ENCODE measurements at places on chromosomes 2 and 18.

GRCh38 chr2:26039603-26040323 is 5.9 kb downstream of the RAB10 start:
- no peak for DNase-seq

GRCh38 chr2:197069958-197070357 is 143.5 kb upstream of the PGAP1 start:
- no peak for DNase-seq

GRCh38 chr2:37635504-37636380 is 35.7 kb downstream of the CDC42EP3 start:
- DNase-seq, result peak; percentile 66

- DNase-seq, result no peak
Observed at GRCh38 chr18:26919627-26920026, 54.1 kb upstream of the AQP4 start.

DNA sequence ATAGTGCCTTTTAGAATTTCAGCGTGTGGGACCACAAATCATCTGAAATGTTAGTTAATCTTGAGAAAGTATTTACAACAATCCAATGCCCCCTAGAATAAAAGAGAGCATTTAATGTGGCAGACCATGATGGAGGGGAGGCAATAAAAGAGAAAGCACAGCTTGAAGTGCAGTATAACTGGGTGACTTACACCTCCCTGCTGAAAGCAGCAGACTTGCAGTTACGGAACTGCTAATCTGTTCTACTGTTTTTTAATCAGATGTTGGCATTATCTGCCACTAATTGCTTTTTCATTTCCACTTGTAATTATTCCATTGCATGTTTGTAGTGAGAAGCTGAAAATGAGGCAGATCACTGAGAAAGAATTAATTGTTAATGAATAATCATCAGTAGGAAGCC is 130.5 kb upstream of the ITGA4 start:
- no peak for DNase-seq

- DNase-seq, result no peak
Observed at GRCh38 chr18:77093586-77093985, 39.0 kb downstream of the MBP start.

DNA sequence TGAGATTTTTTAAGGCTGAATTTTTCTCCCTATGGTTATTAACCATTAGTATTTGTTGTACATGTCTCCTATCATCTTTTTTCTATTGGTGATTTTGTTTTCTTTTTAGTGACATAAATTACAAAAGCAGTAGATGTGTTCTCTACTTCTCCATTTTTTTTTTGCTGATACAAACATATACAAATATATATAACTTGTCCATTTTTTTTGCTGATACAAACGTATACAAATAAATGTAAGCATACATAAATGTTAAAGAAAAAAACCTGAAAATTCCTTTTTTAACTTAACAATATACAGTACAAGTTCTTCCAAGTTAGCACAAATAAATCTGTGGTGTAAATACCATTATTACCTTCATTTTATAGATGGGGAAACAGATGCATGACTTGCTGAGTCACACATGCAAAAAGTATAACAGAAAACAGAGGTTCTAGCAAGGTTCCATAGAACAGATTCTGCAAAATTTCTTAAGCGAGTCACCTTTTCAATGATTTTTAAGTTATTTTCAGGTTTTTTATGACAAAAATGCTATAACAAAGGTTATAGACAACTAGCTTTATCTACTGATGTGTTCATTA is 2.1 kb downstream of the MSGN1 start:
- no peak for DNase-seq

DNA sequence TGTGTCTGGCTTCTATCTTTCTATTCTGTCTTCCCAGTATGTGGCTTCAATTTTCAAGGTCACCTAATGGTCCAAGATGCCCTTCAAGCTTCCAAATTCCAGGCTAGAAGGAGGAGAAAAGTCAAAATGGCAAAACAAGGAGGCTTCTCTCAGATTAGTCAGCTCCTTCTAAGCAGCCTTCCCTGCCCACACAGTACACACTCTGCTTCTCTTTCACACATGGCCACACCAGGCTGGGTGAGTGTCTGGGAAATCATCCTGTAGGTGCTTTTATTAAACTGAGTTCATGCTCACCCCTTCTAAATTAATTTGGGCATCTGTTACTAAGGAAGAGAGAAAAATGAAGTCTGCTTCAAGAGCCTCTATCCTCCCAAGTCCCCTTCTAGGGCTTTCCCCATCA is 277.2 kb upstream of the MGAT5 start:
- no peak for DNase-seq

GRCh38 chr2:190182071-190182524 is 119.6 kb upstream of the MSTN start:
- DNase-seq, result no peak

- no peak for DNase-seq
Observed at GRCh38 chr2:38489846-38490245, 112.8 kb upstream of the ATL2 start.

DNA sequence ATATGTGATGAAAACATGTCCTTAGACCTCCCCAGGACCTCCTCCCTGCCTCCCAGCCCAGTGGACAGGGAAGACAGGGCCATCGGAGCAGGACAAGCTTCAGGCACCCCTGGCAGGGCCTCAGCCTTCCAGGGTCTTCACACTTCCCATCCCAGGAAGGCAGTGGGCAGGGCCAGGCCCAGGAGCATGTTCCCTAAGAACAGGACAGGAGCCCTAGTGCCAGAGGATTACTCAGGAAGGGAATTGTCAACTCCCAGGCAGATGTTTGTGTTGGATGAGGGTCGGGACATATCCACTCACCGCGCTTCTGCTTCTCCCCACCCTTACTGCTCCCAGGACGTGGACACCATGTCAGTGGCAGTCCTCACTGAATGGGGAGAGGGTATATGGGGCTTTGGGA is 138.9 kb downstream of the TNS1 start:
- DNase-seq, result no peak

DNA sequence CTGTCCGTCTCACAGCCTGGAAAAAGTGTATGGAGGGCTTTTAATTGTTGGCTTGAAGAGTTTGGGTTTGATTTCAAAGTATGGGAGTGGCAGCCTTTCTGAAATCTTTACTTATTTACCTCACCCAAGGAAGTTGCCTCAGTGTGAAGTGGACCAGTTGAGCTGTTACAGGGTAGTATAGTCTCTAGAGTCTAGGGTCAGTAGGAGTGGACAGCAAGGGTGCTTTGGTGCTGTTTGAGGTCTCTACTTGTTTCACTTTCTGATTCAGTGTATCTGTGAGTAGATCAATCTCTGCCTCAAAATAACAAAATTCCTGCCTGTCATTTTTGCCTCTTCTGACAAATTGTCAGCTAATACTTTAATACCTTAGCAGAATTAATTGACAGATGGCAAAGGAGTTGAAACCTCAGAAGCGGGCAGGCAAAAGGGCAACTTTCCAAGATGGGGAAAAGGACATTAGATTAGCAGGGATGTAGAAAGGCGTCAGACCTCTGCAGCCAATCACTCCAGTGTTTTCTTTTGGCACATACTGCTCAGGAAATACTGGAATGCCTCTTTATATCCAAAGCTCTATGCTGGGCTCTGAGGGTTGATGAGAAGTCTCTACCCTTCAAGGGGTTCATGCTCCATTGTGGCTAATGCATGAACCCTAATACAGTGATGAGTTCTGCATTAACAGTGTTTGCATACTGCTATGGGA is 5.9 kb downstream of the RIOK3 start:
- no peak for DNase-seq

- no peak for DNase-seq
Observed at GRCh38 chr2:85438201-85439024, 19.9 kb downstream of the SH2D6 start.

DNA sequence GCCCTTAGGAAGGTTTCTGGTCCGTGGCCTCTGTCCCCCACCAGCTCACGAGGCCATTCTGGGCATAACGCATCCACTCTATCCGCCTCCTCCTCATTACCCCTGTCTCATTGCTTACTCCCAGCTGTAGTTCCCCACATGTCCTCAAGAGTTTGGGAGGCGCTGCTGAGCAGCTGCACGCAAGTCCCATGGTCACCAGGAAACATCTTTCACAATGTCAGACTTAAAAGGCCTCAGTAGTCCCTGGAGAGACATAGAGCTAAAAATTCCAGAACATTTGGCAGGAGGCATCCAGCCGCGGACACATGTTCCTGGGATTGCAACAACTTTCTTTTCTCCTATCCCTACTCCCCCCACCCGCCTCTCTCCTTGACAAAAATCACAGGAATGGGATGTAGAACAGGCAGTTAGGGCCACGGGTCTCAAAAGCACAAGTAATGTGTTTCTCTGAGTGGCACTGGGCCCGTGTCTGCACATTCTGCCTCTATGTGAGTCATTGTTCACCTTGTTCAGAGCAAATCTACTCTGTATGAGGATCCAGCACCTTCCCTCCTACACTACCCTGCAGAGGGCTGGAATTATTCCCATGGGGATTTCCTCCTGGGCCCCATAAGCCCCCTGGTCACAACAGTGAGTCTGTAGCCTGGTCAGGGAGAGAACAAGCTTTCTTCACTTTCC is 8.1 kb downstream of the LBH start:
- peak; percentile 83 for DNase-seq

GRCh38 chr2:176421297-176422050 is 152.2 kb downstream of the MTX2 start:
- DNase-seq, result no peak

DNA sequence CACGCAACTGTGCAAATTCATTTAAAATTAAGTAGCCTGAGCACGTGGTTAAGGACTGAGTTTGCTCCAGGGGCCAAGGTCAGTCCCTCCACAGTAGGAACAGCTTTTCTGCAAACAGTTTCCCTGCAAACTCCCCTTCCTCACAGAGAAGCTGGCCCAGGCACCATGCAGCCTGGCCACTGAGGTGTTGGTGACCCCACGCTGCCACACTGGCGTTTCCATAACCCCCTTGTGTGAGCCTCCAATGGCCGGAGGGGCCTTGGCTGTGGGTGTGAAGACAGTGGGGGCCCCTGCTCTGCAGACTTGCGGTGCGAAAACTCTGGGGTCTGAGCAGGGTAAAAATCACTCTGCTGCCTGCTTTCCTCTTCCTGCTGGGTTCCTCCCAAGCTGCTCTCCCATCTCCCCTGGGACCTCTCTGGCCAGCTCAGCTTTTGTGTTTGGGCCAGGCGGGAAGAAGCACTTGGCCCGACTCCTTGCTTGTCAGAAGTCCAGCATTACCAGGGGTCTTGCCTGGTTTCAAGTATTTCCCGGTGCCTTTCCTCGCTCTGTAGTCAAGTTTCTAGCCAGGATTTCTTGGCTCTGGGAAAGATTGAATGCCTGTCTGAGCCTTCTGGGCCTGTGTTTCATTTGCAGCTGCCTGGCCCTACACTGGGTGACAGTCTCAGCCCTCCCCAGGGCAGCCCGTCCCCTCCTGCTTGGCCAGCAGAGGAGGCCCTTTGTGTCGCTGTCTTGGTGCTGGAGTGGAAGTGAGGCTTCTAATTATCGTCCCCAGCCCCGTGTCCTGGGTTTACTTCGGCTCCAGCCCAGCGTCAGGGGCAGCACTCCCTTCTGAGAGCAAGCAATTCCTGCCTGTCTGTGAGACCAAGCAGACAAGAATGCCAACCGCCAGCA is 131.4 kb upstream of the SLC1A4 start:
- no peak for DNase-seq

DNA sequence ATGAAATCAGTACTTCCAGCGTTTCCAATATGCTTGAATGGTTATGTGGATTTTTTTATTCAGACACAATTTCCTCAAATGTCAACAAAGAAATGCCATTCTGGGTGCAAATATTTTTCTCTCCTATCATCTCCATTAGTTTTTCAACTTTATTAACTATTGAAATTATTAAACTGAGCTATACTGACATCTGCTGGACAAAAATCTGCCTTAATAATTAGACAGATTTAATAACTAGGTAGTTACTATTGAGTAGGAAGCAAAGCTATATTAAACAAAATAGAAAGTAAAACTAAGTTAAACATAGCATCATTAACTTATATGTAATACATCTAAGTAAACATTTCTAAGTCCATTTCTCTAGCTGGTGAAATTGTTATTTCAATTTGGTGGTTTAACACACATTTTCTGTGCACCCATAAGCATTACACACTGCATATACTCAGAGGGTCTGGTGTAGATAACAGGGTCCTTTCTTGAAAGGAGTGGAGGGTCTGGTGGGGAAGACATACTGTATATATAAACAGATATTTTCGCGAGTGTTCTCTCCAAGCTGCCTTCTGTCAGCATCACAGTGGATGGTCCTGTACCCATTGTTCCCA is 77.0 kb downstream of the LANCL1 start:
- DNase-seq, result no peak

DNA sequence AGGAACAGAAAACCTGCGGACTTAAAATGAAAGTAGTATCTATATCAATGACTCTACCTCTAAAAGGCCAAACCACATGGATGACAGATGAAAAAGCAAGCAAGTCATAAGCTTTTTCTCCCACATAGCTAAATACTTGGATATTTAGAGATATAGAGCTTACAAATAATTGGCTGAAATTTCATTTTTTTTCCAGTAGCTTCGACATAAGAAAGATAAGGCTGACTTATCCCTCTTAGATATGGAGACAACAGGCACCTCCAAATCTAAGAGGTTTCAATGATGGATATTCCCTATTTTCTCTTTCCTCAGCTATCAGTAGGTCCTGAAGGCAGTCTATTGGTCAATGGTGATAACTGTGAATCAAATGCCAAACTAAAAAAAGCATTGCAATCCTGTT is 460.3 kb downstream of the MEIS1 start:
- DNase-seq, result no peak

DNA sequence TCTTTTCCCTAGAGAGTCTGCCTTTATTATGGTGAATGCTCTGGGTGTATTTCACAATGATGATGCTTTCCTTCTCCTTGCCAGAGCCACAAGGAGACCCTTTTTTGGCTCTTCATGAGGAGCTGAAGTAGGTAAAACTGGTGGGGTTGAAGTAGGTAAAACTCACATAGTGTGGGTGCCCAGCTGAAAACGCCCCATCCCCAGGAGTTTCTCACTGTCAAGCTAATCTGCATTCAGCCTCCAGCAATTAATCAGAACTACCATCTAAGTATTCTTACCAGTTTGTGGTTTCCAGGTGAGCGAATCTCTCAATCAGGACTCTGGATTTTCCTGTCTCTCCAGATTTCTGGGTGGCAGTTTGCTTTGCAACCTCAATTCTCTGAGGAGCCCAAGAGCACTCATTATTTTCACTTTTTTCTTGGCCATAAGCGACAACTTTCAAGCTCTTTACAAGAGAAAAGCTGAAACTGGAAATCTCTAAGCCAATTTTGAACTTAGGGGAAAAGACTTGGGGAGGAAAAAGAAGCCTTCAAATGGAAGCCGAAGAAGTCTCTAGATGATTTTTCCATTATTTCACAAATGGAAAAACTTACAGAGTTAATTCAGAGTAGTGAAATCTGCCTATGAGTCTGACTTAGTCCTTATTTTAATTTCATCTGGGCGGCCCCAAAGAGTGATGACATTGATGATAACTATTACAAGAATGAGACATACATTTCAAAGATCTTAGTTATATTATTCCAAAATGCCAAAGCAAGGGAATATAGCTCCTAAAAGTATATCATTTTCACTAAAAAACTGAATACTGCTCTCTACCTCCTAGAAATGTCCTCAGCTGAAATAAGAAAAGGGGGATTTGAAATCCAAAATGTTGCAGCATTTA is 121.4 kb upstream of the MAP3K20 start:
- DNase-seq, result no peak

All from activated naive CD8-positive, alpha-beta T cell treated with anti-CD3 and anti-CD28 coated beads, Interleukin-2, amount 50 U/mL, for 24 hours (primary cell).